ENCODE measurements at places on chromosomes 13 and 19.

DNA sequence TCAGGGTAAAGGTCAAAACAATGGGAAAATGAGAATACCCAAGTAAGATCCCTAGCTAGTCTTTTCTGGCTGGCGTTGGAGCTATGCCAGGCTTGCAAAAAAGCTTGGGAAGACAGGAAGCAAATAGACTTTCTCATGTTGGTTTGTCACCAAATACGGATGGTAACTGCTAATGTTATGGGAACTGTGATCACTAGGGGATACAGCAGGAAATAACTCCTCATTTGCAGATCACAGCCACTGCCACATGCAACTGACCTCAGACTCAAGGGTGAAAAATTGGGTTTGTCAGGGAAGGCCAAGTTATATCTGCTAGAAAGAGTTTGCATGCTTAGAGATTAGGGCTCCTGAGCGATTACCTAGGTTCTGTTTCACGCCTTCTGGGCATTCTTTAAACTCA, 162.9 kb downstream of the NHLRC3 start:
- DNase-seq: no peak

DNA sequence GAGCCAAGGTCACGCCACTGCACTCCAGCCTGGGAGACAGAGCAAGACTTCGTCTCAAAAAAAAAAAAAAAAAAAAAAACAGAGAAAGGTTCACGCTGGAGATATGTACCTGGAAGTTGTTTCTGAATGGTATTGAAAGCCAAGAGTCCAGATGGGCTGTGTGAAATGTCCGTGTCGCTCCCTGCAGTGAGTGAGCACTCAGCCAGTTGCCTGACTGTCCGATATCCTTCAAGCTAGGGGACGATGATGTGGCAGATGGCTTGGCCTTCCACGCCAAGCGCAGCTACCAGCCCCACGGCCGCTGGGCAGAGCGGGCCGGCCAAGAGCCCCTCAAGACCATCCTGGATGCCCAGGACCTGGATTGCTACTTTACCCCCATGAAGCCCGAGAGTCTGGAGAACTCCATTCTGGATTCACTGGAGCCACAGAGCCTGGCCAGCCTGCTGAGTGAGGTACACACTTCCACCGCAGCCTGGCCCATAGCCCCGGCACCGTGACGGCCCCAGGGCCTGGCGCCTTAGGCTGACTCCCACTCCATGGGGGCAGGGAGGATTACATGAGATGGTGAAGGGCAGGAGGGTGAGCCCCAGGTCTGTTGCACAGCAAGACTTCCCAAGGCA, 11.7 kb upstream of the OVOL3 start:
- no peak for DNase-seq

DNA sequence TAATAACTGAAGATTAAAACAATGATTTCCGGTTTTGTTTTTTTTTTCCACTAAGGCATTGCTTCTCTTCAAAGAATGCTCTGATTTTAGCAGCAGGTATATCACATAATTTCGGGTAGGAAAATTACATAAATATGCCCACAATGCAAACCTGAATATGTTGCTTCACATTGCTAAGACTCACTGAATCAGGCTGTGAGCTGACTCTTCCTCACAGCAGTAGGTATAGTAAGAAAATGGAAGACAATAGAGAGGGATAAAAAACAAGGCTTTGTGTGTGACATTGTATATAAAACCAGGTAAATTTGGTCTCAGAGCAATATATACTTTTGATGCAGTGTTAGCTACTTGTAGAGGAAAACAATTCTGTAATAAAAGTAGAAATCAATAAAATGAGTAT, 1355.0 kb downstream of the OLFM4 start:
- DNase-seq: no peak

- DNase-seq: no peak
Observed at GRCh38 chr13:33008946-33009722, 7.1 kb upstream of the KL start.

DNA sequence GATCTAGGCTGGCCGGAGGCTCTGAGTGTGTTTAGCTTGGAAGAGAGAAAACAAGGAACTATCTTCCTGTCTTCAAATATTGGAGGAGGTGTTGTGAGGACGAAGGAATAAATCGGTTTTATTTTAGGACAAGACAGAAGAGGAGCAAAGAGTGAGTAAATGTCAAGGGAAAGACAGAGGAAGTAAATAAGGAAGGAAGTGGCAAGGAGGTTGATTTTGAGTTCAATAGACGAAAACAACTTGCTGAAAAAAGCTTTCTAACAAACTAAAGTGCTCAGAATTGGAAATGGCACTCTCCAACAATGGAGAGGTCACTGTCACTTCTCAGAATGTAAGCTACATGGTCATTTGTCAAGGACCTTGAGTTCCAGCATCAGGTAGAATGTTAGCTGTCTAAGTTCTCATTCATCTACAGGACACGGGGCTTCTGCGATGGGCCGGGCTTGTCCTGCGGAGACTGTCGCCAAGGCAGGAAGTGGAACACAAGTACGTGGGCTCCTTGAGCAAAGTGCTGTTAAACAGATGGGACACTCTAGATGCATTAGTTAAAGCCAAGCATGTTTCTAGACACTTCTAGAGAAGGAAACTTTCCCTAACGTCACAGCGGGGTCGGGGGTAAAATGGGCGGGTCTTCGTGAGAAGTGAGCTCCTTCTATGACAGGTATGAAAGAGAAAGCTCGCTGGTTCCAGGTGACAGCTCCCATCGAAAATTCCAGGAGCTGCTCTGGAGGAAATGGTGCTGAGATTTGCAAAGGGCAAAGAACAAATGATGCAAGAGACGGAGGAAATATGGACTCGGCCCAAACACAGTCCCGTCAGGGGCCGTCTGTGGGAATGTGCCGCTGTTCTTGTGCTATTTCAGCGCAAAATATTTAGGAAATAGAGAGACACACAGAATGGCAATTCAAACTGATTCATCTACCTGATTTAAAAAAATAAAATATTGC, 103.9 kb upstream of the UBL3 start:
- peak; percentile 60 for DNase-seq

GRCh38 chr13:26310470-26310869, 56.5 kb downstream of the CDK8 start:
- no peak for DNase-seq

GRCh38 chr19:1132552-1133383, 29.0 kb downstream of the GPX4 start:
- peak; percentile 61 for DNase-seq

DNA sequence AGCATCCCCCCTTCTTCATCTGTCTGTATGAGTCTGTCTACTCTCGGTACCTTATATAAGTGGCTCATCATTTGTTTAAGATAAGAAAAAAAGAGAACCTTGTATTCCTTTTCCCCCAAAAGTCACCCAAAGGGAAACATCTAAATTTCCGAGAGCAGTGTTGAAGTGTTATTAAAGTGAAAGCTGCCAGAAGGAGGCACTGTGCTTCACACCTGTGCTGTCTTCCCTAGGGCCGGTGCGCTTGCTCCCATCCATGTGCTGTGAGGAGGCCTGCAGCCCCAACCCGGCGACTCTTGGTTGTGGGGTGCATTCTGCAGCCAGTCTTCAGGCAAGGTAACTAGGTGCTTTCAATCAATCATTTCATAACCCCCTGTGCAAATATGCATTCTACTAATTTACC, 97.5 kb downstream of the TNFRSF19 start:
- DNase-seq: no peak

DNA sequence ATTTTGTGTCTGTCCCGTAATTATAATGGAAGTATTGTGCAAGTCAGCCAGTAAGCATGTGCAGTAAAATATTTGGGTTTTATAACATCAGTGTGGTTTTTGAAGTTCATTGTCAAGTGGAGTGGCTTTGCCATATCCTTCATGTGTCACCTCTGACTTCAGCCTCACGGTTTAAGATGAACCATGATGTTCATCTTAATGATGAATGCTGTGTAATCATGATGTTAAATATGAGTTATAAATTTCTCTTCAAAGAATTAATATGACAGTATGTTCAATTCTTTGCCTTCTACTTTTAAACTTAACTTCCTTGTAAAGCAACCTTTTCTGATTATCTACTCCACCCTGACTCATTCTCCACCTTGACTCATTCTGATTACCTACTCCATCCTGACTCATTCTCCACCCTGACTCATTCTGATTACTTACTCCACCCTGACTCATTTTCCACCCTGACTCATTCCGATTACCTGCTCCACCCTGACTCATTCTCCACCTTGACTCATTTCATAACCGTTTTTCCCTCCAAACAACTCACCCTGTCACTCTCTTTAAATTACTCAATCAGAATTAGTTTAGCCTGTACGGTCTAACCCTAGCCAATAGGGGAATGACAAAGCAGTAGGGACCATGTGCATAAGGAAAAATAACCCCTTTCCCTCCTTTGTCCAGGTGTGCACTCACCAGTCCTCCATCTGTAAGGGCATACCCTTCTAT, 50.3 kb upstream of the ANKRD10 start:
- no peak for DNase-seq

GRCh38 chr13:80574113-80574850, 233.4 kb upstream of the SPRY2 start:
- no peak for DNase-seq

- no peak for DNase-seq
Observed at GRCh38 chr13:25335856-25336255, 34.4 kb downstream of the NUP58 start.

GRCh38 chr13:78428646-78429045, 174.7 kb downstream of the POU4F1 start:
- DNase-seq: no peak

GRCh38 chr13:90585392-90585791, 762.1 kb upstream of the MIR17HG start:
- no peak for DNase-seq

- DNase-seq: no peak
Observed at GRCh38 chr19:45587873-45588272, 3.3 kb upstream of the OPA3 start.

- no peak for DNase-seq
Observed at GRCh38 chr13:66071608-66072007, 1158.5 kb downstream of the PCDH9 start.

- DNase-seq: no peak
Observed at GRCh38 chr13:27851096-27851850, 59.0 kb downstream of the GSX1 start.

Measured in CD4-positive, alpha-beta T cell treated with Interleukin-10 for 1 hour (primary cell).